ENCODE measurements at places on chromosomes 5 and 9.

GRCh38 chr9:101711330-101711941 is 27.0 kb downstream of the GRIN3A start:
- no peak for DNase-seq

GRCh38 chr5:79573983-79574890 is 38.0 kb upstream of the TENT2 start:
- no peak for DNase-seq

DNA sequence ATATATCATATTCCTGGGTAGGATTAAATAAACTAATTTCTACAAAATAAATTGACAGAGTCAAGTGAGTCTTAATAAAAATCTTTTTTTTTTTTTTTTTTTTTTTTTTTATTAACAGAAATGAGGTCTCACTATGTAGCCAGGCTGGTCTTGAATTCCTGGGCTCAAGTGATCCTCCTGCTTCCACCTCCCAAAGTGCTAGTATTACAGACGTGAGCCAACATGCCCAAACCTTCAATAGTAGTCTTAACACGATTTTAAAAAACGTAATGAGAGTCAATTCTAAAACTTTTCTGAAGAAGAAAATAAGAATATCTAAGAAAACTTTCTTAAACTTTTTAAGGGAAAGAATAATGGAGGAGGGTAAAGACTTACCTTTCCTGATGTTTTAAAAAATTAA is 84.2 kb downstream of the YIPF5 start:
- DNase-seq: no peak

- DNase-seq: no peak
Measured at GRCh38 chr9:127170103-127170502, 47.7 kb upstream of the ANGPTL2 start.

DNA sequence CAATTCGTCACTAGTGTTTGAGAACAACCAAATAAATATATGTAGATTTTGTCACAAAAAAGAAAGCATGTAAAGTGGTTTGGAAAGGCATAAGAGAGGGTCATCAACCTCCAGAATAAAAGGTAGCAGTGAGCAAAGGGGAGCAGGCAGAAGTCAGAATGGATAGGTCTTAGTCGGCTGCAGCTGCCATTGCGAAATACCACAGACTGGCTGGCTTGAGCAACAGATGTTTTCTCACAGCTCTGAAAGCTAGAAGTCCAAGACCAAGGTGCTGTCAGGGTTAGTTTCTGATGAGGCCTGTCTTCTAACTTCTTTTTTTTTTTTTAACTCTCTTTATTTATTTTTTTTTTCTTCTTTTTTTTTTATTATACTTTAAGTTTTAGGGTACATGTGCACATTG is 208.1 kb upstream of the PIK3R1 start:
- DNase-seq: peak; percentile 68

DNA sequence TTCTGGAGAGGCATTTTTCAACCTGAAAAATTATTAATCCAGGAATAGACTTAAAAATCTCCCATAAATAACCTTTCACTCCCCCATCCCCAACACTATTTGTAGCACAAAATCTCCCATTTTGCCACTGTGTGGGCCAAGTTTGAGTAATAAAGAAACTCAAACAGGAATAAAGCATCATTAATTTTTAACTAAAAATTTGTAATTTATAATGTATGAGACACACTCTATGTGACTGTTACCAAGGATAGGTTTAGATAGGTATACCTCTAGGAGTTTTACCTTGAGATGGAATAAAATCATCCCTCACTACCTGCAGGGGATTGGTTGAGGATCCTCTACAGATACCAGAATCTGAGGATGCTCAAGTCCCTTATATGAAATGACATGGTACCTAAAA is 30.1 kb downstream of the CHD1 start:
- no peak for DNase-seq

Measured in muscle of leg (tissue), 16 donors.